RPMI7951 (cell line): ENCODE measurements at places on chromosomes 3 and 15.

- DNase-seq: no peak
Measured at GRCh38 chr3:108064293-108064887, 26.4 kb downstream of the CD47 start.

- no peak for DNase-seq
Measured at GRCh38 chr3:33194303-33194702, 24.3 kb downstream of the SUSD5 start.

DNA sequence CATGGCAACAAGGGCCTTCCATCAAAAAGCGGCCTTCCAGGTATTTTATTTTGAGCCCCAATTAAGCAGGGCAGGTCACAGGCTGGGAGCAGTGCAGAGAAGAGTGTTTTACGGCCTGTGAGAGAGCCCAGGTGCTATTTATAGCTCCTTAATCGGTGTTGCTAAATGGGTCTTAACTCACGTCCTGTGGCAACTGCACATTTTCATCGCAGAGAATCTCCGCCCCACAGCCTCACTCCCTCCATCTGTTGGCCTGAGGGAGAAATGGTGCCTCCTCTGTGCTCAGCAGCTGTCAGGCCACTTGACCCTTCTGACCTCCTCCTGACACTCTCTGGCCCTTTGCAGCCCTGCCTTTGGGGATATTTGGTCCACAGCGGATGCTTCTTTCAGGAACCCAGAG lies 58.6 kb downstream of the SPSB4 start:
- DNase-seq: peak; percentile 23

DNA sequence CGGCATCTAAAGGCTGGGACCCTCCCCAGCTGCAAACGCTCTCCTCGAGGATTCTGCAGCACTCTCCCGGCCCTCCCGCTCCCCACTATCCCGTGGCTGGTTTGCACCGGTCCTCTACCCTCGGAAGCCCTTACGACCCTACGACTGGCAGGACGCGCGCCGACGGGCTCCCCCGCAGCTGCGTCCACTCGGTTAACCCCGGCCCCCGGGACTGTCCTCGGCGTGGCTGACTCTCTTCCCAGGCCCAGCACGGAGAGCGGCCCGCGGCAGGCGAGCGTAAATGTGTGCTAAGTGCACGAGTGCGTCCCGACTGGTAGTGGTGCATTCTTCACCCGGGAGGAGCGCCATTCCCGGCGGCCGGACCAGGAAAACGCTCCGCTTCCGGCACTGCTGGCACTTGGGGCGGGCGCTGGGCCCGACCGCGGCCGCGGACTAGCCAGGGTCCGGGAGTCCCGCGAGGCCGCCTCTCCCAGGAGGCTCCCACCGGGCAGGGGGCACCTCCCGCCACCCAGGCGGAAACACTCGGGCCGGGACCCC lies 508 bp downstream of the GORASP1 start:
- peak; percentile 59 for DNase-seq

- DNase-seq: peak; percentile 83
Measured at GRCh38 chr3:100023150-100023549, 91.2 kb downstream of the FILIP1L start.

DNA sequence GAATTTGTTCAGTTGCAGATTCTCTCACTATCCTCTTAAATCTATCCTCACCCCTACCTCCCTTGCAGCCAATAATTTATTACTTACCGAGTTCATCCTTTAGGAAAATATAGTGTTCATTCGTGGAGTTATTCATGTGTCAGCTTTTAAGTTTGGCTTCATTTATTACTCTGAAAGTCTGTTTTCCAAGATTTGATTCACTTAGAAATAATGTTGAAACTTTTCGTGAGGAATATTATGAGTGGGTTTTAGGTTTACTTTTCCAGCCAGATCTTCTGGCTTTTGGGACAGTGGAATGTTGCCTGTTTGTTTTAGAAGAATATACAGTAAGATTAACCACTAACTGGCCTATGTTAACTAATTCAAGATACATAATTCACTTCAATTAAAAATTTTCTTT lies 161.0 kb upstream of the CGNL1 start:
- DNase-seq: no peak

GRCh38 chr3:43254125-43254524 lies 32.2 kb upstream of the SNRK start:
- no peak for DNase-seq

DNA sequence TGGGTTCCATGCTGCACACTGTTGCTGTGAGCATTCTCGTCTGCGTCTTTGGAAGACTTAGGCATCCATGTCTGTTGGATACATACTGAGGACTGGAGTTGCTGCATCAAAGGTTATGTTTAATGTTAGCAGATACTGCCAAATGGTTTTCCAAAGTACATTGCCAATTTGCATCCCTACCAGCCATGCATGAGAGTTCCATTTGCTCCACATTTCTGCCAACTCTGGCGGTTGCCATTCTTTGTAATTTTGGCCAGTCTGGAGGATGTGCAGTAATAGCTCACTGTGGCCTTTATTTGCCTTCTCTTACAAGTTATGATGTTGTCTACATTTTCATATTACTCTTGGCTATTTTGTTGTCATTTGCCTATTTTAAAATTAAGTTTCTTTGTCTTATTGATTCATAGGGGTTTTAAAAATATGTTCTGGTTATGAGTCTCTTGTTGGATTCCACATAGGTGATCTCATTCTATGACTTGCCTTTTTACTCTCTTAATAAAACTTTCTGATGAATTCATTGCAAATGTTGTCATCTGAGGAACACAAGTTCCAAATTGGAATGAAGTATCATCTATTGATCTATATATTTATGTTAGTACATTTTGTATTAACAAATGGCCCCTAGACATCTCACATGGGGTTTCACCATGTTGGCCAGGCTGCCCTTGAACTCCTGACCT lies 42.1 kb downstream of the FBLN2 start:
- DNase-seq: no peak

- DNase-seq: no peak
Measured at GRCh38 chr15:59119625-59120024, 14.7 kb downstream of the CCNB2 start.

- DNase-seq: peak; percentile 39
Measured at GRCh38 chr15:56428821-56429458, 36.0 kb downstream of the MNS1 start.
